ENCODE measurements at places on chromosomes 5 and 9.

- no peak for DNase-seq
Observed at GRCh38 chr5:33489481-33490067, 48.8 kb downstream of the TARS1 start.

DNA sequence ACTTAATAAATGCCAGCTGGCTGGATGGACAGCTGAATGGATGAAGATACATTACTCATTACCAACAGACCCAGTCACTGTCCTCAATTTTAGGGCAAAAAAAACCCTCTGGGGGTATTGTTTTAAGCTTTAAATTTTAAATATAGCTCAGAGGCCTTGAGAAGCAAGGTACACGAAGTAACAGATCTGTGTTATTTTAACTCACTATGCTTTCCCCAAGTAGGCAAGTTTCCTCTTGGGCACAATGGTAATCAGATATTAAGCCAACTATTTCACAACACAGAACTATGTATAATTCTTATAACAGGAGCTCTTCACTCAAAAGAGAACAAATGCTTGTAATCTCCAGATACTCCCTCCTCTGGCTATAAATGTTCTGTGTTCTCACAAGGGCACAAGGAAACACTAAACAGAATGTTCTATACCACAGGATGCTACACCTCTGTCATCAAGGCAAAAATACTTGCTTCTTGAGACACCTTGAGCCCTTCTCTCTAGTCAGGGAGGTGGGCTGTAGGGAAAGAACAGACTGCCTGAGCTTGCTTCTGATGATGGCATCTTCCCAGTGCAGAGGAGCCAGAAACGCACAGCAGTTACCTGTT, 443.8 kb downstream of the SPOCK1 start:
- DNase-seq, result no peak

GRCh38 chr9:133059623-133060022, 2.2 kb upstream of the CEL start:
- DNase-seq, result no peak

DNA sequence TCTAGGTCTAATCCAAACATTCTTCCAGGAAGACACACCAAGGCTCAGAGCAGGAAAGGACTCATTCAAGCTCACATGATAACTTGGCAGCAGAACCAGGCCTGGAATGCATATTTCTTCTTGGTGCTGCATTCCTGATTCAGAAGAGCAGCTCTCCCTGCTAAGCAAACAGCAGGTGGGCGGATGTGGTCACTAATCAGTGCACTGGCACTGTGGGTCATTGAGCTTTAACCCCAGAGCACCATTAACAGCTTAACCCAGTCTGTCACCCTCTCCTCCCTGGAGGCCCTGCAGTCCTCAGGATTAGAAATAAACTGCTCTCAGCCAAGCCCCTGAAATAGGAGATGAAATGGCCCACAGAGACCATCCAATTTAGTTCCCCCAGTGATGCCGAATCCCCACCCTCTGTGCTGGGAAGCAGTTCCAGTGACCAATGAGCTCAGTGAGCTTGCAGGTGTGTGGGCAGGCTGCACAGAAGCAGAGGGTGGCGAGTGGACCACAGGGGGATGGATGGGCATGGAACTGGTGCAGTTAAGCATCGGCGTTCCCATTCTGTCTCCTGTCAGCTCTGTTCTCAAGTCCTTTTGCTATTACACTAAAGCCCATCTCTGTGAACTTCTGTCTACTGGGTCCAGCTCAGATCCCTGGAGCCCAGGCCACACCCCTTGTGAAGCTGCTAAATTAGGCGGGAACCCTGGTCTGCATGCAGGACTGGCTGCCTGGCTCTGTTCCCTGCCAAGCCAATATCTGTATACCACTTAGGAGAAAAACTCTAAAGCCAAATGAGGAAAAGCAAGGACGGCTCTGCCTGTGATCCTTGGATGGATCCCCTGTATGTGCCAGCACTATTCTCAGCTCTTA, 16.6 kb upstream of the MEGF9 start:
- no peak for DNase-seq

GRCh38 chr9:121771418-121771817, 120.0 kb downstream of the DAB2IP start:
- DNase-seq, result no peak

GRCh38 chr5:54795284-54795683, 190.1 kb downstream of the ESM1 start:
- no peak for DNase-seq

GRCh38 chr5:148909766-148910165, 83.4 kb downstream of the ADRB2 start:
- DNase-seq, result no peak

- no peak for DNase-seq
Observed at GRCh38 chr5:3276896-3277295, 318.7 kb upstream of the IRX1 start.

- no peak for DNase-seq
Observed at GRCh38 chr5:11509793-11510192, 394.5 kb downstream of the CTNND2 start.

- no peak for DNase-seq
Observed at GRCh38 chr9:90783552-90783951, 18.1 kb upstream of the SYK start.

Measured in stimulated activated CD8-positive, alpha-beta memory T cell treated with anti-CD3 and anti-CD28 coated beads, Interleukin-4, amount 100 ng/mL, for 24 hours (primary cell).